ENCODE measurements at places on chromosomes 2 and 18.

DNA sequence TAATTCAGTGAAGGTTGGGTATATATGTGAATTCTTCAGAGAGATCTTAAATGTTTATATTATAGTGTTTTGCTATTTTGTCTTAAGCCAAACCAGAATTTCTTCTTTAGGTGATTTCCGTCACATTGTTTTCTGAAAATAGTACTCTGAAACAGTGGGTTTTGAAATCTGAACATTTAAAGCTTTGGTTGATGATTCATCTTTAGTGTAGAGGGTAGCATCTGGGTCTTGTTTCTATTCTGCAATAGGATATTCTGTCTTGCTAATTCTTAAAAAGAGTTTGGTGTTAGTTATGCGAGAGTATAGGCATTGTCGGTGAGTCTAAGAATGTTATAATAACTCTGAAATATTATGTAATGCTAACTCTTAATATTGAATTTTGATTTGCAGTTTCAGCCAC is 69.6 kb upstream of the FAM237A start:
- no peak for DNase-seq

GRCh38 chr2:39093218-39093898 is 27.5 kb downstream of the SOS1 start:
- no peak for DNase-seq

DNA sequence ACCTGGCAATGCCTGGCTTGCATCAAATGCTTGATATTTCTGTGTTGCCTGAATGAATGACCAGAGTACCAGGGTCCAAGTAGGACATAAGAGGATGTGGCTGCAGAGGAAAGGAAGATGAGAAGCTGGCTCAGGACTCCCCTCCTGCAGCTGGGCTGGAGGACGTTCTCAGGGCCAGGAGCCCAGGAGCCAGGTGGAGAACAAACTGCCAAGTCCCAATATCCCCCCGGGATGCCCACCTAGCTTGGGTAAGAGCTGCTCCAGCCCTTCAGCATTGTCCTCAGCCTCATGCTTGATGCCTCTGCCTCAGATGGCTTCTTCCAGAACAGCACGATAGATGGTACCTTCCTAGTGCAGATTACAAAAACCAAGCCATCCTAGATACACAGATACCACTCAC is 8.6 kb upstream of the ATP6V1B1 start:
- DNase-seq: no peak

DNA sequence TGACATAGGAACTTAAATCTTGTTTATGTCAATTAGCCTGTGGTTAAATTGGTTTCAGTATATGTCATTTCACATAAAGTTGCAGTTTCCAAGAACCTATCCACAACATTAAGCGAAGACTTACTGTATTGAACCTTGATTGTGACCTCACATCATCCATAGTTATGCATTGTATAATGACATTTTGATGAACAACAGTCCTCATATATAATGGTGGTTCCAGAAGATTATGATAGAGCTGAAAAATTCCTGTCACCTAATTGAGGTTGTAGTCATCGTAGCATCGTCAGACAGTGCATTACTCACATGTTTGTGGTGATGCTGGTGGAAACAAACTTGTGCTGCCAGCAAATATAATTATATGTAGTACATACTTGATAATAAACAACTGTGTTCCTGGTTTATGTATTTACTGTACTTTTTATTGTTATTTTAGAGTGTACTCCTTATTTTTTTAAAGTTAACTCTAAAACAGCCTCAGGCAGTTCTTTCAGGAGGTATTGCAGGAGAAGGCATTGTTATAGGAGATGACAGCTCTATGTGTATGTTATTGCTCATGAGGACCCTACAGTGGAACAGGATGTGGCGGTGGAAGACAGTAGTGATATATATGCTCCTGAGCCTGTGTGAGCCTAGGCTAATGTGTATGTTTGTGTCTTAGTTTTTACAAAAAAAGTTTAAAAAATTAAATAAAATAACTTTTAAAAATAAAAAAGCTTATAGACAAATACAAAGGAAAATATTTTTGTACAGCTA is 56.6 kb downstream of the UBE2E3 start:
- no peak for DNase-seq

GRCh38 chr2:54290356-54291025 is 34.5 kb upstream of the TSPYL6 start:
- DNase-seq: no peak

DNA sequence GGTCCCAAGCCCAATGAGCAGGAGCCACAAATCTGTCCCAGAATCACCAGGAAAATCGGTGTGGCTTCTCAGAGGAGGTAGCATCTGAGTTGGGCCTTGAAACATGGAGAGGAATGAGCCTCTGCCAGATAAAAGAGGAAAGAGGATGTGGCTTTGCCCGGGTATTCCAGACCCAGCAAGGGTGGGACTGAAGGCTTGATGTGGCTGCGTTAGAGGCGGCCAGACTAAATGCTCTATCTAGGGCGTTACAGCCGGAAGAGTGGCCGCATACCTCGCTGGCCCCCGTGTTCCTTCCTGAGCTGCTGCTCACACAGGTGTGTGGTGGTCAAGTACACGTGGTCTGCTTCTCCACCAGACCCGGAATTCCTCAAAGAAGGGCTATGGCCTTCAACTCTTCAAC is 33.9 kb upstream of the POMC start:
- DNase-seq: no peak
